Caco-2 (cell line): ENCODE measurements at places on chromosomes 6 and 20.

DNA sequence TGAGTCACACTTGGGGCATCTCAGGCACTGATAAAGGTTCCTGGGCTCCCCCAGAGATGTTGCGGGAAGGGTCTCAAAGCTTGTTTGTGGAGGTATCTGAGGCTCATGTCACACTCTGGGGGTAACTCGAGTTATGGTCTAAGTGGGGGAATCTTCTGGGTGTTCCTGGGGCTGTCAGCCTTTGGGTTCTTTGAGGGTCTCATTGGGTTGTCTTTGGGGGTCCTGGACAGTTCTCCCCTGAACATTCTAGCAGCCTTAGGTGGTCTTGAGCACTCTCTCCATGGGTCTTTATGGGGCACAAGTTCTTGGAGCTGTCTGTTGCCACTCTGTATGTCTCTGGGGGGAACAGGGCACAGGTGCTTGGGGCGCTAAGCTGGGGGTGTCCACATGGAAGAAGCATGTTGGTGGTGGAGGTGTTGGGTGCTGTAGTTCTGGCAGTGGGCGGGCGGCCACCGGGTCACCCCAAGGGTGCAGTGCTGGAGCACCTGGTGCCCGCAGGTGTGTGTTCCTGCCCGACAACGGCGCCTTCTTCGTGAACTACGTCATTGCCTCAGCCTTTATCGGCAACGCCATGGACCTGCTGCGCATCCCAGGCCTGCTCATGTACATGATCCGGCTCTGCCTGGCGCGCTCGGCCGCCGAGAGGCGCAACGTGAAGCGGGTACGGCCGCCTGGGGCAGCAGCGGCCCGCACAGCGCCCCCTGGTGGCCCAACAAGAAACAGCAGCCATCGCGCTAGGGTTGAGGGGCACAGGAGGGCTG, 7.1 kb upstream of the CAPN11 start:
- DNase-seq: peak; percentile 53

DNA sequence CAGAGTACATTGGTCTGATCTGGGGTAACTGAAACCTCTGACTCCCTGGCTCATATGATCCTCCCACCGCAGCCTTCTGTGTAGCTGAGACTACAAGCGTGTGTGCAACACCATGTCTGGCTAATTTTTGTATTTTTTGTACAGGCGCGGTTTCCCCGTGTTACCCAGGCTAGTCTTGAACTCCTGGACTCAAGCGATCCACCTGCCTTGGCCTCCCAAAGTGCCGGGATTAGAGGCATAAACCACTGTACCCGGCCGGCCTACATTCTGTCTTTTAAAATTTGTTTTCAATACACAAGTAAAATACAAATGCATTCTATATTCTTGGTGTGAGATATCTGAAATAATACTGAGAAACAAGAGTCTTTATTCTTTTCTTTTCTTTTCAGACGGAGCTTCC, 1.7 kb upstream of the CBFA2T2 start:
- DNase-seq: no peak

GRCh38 chr20:8073024-8073832, 53.7 kb upstream of the TMX4 start:
- peak; percentile 73 for DNase-seq

- peak; percentile 27 for DNase-seq
Observed at GRCh38 chr20:24768201-24768636, 180.8 kb upstream of the CST7 start.

DNA sequence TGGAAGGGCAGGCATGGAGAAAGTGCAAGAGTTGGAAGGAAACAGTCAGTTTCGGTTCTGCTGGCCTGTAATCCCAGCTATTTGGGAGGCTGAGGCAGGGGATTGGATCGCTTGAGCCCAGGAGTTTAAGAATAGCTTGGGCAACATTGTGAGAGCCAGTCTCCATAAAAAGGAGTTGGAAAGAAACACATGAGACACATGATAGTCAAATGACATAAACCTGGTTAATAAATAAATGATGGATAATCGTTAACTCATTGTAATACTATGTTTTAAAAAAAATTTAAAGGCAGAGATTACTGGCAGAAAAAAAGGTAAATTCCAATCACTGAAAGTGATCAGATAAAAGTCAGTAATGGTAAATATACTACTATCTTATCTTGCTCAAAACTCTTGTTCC, 37.2 kb upstream of the PHACTR1 start:
- no peak for DNase-seq

DNA sequence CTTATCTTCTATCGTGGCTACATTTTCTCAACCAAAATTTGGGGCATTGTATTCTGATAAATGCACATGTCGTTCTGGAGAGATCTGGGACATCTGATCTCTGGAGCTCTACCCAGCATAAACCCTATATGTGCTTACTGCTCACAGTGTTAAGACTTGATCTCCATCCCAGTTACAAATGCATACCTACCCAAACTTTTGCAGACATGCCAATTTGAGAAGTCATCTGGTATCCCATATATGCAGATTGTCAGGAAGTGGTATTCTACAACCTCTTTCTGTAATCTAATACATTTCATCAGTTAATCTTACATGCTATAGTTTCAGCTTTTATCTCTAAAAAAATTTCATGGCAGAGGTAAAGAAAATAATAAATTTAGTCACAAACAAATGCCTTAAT, 11.2 kb downstream of the BAG2 start:
- no peak for DNase-seq

DNA sequence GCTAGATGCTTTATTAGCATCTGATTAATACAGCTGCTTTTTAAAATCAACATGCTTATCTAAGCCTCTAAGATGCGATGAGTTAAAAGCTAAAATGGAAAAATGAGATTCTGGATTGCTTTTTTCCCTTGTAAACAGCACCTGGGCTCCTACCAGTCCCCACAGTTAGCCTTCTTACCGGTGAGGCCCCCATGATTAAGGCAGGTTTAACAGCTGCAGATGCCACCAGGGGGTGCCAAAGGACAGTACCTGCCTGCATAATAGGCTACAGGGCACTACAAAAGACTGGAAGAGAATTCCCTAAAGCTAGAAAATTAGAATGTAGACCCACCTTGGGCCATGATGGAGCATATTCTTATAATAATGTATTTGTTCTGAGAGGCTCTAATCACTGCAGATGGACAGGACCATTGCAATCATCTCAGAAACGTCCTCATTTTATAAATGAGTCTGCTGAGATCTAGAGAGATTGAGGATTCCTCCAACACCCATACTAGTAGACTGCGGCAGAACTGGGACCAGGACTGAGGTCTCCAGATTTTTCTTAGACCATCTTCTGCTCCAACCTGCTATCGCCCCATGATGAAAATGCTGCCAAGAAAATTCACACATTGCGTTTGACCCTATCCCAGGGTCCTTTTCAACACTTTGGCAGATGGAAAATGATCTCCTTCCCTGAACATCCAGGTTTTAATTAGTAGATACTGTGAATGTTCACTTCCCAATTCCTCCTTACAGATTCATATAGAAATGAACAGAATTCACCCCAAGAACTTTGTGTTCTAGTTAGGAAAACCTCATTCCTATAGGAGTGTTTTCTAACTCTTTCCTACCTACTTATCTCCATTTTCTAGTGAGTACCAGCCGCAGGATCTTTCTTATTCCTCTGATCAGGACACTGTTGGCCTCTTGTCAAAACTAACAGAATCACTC, 148.8 kb downstream of the RPS12 start:
- DNase-seq: peak; percentile 81

DNA sequence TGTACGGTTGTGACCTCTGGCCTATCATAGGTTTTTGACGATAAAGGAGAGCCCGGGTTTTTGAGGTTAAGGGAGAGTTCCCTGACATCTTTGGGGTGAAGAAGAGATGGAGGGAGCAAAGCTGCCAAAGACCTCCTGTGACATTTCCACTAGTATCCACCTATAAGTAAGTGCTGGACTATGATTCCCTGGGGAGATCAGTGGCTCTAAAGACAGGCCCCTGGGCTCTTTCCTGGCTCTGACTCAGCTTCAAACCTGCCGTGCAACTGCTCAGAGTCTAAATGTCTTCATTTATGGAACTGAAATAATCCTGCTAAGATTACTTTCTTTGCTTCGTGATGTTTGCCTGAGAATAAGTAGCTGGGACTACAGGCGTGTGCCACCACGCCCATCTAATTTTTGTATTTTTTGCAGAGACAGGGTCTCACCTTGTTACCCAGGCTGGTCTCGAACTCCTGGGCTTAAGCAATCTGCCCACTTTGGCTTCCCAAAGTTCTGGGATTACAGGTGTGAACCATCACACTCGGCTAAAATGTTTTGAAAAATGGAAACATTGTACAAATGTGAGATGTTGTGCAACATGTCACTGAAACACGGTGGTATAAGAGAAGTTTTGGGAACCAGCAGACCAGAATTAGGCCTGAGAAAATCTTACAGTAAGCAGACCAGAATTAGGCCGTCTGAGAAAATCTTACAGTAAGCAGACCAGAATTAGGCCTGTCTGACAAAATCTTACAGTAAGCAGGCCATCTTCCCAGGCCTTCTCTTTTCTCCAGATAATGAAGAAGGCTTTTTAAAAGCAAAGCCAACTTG, 1.1 kb upstream of the PAQR8 start:
- no peak for DNase-seq

GRCh38 chr6:56370561-56371211, 123.3 kb upstream of the COL21A1 start:
- DNase-seq: no peak

GRCh38 chr20:63191400-63191799, 24.5 kb downstream of the YTHDF1 start:
- no peak for DNase-seq

DNA sequence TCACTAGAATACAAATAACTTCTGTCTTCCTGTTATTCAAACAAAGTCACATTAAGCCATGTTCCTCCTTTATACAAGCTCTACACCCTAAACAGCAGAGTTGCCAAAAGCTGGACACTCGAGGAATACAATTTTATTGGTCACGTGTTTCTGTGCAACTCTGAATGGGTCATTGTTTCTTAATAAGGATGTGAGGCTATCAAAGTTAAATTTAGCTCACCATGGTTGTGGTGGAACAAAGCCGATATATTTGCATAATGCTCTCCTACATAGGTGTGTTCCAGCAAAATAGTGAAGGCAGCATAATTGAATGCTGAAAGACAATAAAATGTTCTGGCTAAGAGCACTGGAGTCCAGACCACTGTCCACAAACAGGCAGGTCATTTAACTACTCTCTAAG, 36.9 kb upstream of the CD2AP start:
- no peak for DNase-seq

- DNase-seq: no peak
Observed at GRCh38 chr20:953742-954141, 37.6 kb upstream of the ANGPT4 start.

DNA sequence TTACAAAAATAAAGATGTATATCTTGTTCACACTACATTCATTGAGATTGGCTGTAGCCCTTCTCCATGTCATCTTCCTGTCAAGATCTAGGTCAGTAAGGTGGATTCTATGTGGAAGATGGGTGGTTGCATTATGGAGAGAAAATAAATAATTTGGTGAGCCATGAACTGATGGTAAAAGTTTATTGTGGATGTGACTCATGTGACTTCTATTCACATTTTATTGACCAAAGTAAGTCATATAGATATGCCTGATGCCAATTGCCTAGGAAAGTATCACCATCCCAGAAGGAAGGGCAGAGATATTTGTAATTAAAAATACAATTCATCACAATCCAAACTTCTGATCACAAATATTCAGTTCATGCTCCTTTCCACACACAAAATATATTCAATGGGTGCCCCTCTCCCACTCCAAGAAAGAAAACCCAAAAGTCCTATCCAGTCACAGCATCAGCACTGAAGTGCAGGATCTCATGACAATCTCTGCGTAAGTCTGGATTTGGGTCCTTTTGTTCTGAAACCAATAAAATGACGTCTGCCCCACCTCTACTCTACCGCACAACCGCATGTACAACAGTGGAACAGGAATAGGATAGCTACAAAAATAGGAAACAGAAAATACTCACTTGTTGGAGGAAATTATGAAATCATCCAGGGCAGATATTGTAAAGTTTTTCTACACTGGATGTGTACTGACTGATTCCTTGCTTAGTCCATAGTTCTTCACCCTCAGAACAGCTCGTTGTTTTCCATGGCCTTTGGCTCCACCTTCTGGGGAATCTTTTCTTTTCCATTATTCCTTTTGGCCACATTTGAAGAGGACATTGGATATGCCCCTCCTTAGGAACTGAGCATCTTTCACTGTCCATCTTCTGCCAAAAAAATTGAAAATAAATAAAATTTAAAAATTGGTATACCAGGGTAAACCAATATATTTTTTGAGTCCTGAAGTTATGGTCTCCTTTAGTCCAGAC, 16.1 kb upstream of the SLC17A3 start:
- DNase-seq: peak; percentile 39

GRCh38 chr6:169707772-169708171, 5.8 kb downstream of the C6orf120 start:
- DNase-seq: no peak

DNA sequence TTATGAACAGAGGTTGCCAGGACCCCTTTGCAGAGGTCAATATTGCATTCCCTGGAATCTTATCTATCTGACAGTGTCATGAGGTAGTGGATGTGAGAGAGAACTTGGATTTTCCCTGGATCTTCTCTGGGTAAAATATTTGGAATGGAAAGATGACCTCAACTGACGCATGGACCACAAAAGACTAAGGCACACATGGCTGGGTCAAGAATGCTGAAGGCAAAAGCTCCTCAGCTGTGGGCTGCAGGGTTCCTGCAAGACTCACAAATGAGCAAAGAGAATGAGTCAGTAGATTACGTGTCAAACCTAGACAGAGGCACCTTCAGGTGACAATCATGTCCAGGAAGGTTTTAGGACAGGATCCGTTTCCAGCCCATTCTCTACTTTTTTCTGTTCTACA, 484.0 kb downstream of the C6orf118 start:
- no peak for DNase-seq

GRCh38 chr20:5448449-5449118, 131.8 kb upstream of the PROKR2 start:
- DNase-seq: peak; percentile 64

GRCh38 chr6:55379471-55379870, 52.2 kb downstream of the GFRAL start:
- DNase-seq: no peak

GRCh38 chr6:166862287-166862977, 93.9 kb downstream of the RNASET2 start:
- peak; percentile 48 for DNase-seq

GRCh38 chr6:130720076-130720715, 107.0 kb upstream of the SMLR1 start:
- DNase-seq: no peak

GRCh38 chr20:50689864-50690649, 1.3 kb downstream of the RIPOR3 start:
- no peak for DNase-seq

GRCh38 chr6:77373955-77374354, 89.3 kb downstream of the HTR1B start:
- no peak for DNase-seq

- no peak for DNase-seq
Observed at GRCh38 chr6:68238097-68238601, 396.9 kb upstream of the ADGRB3 start.

GRCh38 chr6:138310294-138310693, 67.4 kb upstream of the SMIM28 start:
- no peak for DNase-seq
